ENCODE measurements at places on chromosomes 1 and 21.

- DNase-seq, result no peak
Measured at GRCh38 chr1:29648798-29649188, 412.5 kb downstream of the PTPRU start.

DNA sequence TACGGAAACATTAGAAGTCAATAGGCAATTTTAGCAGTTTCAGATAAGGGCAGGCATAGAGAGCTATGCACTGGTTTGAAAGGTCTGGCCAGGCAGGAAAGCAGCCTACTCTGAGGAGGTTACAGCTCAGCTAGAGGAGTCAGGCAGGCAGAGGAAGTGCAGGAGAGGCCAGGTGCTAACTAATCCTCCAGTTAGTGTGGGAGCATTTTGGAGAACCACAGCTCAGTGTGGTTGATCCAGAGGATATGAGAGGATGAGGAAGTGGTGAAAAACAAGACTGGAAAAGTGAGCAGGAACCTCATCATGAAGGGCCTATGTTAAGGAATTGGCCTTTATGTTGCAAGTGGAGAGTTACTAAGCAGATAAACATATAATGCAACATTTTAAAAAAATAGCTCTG is 282.4 kb upstream of the SGIP1 start:
- no peak for DNase-seq

DNA sequence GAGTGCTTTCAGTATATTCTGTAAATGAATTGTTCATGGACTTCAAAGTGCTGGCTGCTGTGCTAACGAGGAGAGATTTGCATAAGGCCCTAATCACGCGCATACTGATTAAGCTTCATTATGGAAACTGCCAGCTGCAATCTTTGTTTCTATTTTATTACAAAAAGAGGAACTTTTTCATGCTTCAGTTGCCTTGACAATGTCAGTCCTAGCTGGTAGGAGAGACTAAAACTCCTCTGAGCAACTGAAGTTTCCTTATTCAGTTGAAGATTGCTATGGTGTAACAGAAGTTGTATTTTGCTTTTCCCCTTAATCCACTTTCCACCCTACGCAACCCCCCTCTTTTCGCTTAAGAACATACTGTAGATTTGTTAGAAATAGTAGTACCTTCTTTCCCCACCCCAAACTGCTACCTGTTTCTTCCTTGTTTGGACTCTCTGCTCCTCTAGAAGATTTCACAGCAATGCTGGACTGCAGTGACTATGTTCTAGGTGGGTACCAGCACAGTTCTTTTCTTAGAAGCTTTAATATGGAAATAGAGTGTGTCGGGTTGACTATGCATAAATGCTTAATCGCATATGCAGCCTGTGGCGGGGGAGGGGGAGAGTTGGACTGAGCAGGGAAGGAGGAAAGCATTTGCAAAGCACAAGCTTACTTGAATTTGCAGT is 108.3 kb downstream of the POU2F1 start:
- no peak for DNase-seq

DNA sequence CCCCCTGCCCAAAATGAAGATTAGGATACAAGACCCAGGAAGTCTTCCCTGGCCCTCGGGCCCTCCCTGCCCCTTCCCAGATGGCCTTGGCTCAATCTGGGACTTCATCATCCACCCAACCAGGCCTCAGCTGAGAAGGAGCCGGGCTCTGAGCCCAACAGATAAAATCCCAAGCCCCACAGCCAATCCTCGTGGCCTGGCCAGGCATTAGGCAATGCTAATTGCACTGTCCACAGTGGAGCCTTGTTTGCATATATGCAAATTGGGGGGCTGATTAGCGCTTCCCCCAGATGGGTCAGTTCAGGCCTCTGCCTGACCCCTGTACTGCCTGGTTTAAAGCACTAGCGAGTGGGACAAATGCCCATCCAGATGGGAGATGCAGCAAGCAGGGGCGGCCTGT is 34.9 kb downstream of the IGSF21 start:
- DNase-seq, result no peak

DNA sequence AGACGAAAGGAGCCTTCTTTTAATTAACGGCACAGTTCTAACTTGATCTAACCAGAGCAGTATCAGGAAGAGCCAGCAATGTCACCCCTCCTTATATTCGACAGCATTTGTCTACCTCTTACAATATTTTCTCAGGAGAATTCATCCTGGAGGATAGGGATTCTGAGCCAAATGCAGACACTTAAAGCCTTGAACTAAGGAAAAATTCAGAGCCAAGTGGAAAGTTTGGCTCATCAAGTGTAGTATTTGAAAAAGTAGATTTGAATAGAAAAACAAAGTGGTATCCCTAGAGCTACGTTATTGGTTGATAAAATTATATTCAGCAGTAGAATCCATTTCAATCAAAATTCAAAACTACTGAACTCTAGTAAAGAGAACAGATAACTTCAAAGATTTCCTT is 732.0 kb upstream of the ADGRL2 start:
- DNase-seq, result no peak

- no peak for DNase-seq
Measured at GRCh38 chr1:112255080-112255479, 140.9 kb upstream of the CTTNBP2NL start.

DNA sequence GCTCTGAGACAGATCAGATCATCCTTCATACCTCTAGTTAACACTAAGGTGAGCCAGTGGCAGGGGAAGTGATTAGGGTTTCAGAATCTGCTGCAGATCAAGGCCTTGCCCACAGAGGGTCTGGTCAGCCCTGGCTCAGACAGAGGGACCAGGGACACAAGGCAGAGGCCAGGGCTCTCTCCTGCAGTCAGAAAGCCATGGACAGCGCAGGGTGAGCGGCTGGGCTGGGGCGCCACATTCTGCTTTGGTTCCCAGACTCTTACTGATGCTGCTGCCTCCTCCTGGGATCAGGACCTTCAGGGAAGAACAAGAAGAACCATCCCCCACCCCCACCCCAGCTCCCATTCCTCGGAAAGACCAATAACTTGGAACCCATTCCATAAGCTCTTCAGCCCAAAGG is 43.1 kb downstream of the GPR161 start:
- DNase-seq, result no peak

DNA sequence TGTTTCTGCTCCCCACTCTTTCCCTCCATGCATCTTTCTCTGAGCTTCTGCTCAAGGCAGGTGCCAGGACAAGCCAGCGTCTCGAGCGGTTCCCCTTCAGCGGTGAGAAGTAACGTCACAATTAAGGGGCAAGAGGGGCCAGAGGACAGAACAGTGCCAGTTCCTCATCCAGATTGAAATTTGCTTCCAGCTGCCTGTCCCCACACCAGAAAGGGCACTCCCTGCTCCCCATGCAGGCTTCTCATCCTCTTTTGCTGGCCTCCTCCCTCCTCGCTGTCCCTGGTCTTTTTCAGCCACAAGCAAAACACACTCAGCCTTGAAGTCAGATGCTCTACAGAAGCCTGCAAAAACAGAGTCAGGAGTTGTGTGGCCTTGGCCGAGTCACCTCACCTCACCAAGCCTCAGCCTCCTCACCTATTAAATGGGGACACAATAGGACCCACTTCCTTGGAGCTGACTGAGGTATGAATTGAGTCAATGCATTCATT is 35.0 kb upstream of the ECE1 start:
- no peak for DNase-seq

DNA sequence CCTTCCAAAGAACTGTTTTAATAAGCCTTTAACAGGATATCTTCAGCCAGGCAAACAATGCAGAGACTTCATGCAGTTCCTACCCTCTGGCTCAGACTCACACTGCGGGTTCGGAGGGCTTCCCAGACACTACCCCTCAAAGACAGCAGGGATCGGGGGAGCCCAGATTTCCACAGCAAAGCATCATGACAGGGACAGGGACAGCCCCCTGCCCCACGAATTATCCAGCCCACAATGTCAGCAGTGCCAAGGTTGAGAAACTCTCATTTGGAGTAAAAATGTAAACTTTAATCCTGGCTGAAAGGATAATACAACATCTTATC is 20.1 kb downstream of the NPHP4 start:
- DNase-seq, result no peak

DNA sequence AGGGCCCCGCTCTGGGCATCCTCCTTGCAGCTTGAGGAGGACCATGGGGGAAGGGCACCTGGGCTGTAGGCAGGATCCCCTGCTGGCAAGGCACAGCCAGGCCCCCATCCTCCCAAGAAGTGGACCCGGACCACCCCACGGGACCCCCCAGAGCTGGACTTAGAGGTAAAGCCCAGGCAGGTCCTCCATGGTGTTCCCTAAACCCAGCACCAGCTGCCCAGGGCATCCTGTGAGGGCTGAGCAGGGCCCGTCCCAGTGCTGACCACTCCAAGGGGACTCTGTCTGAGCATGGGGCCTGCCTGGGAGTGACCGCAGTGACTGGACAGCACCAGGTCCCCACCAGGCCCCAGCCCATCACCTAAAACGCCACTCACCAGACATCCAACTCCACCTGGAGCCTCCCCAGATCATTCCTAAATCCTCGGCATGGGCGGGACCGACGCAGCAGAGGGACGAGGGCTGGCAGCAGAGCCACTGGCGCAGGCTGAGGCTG is 21.3 kb downstream of the COL6A2 start:
- DNase-seq, result no peak

DNA sequence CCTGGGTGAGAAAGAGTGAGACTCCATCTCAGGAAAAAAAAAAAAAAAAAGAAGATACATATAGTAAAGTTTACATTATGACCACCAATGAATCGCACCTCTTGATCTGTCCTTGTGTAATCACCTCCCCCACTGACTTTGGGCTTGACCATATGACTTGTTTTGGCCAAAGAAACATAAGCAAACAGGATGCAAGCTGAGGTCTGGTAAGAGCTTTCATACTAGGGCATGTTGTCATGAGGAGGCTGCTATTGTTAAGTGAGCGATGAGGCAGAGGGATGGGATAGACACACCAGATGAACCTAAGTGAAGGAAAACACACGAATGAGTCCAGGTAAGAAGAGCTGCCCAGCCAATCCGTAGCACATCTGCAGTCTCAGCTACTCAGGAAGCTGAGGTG is 10.7 kb downstream of the ENAH start:
- no peak for DNase-seq

DNA sequence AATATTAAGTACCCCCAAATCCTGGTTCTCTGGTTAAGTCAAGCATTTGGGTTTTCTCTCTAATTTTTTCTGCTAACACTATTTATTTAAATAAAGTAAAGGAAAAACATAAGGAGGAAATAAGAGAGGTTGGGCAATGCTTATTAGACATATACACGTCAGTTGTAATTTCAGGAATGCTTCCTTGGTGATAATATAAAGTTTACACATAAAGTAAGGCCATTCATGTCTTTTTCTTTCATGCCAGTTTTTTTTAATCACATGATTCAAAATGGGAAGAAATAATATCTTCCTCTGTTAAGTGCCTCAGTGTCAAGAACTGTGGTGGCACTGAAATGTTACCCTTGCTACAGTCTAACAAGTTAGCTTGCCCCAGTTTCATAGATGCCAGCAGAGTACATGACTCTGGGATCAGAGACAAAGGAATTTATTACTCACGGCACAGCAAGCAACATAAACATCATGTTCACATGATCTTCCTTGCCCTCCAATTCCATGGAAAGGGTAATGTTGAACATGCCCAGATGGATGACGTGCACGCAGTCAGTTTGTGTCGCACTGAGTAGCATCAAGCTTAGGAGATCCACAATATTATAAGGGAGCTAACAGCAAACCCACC is 184.9 kb downstream of the PLA2G4A start:
- DNase-seq, result no peak

GRCh38 chr1:233960386-233960785 is 55.9 kb downstream of the SLC35F3 start:
- no peak for DNase-seq

- no peak for DNase-seq
Measured at GRCh38 chr1:46764402-46764801, 34.4 kb upstream of the CYP4B1 start.

- no peak for DNase-seq
Measured at GRCh38 chr1:97033949-97034348, 312.4 kb downstream of the PTBP2 start.

- DNase-seq, result no peak
Measured at GRCh38 chr1:10059342-10059718, 26.6 kb downstream of the UBE4B start.

DNA sequence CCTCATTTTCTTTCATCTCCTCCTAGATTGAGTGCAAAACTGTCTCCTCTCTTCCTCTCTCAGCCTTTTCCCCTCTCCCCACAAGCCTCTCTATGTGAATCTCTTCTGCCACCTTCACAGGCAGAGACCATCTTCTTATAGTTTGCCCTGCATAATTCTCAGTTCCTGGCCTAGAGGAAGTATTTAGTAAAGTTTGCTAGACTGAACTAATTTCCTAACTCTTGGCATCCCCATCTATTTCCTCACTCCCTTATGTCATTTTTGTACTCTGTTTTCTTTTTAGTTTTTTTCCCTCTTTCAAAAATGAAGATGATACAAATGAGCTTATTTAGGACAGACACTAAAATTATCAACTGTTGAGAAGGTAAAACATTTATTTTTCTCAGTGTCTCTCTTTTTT is 66.0 kb downstream of the XCL2 start:
- no peak for DNase-seq

DNA sequence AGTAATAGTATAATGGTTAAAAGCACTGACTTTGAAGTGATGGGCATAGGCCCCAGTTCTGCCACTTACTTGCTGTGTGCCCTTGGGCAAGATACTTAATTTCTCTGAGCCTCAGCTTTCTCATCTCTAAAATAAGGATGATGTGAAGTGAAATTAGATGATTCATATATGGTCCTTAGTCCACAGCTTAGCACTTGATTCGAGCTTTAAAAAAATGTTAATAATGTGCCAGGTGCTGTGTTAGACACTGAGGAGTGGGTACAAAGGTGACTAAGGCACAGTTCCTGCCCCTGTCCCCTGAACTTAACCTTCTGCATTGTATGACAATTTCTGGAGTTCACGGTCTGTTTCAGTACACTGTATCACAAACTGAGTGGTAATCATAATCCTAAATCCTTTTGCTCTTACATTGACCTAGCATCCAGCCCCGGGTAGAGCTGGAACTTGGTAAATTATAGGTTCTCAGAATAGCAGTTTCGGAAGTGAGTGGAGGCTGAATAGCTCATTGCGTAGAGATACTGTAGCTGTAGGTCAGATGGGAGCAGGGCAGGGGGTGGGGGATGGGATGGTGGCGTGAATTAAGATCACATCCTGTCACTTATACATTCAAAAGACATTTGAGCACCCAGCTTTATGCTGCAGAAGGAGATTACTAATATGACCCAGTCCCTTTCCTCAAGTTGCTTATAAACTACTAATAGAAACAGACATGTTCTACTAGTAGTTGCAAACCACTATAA is 1.5 kb downstream of the ZNF691 start:
- DNase-seq, result no peak

DNA sequence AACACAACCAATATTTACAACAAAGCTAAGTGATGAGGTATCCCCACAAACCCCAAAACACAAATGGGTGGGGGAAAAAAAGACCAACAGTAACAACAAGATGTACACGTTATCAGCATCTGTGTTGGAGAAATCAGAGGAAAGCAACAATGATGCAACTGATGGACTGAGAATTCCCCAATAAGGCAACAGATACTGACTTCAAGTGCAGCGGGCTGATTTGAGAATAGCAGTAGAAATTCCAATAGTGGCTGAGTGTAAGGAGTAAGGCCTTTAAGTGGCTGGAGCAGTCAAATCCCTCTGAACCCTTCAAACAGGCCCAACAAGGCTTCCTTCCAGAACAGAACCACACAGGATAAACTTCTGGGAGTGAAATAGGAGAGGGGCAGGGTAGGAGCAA is 97.6 kb downstream of the TM2D1 start:
- no peak for DNase-seq

- no peak for DNase-seq
Measured at GRCh38 chr1:160420881-160421842, 20.8 kb downstream of the VANGL2 start.

All from SK-N-DZ (cell line).